ENCODE measurements at places on chromosomes 2 and 18.

- no peak for DNase-seq
Observed at GRCh38 chr2:222424729-222425671, 657 bp downstream of the SGPP2 start.

- DNase-seq = no peak
Observed at GRCh38 chr18:1998121-1998520, 573.2 kb downstream of the METTL4 start.

GRCh38 chr2:1538663-1539062, 125.4 kb downstream of the TPO start:
- no peak for DNase-seq

DNA sequence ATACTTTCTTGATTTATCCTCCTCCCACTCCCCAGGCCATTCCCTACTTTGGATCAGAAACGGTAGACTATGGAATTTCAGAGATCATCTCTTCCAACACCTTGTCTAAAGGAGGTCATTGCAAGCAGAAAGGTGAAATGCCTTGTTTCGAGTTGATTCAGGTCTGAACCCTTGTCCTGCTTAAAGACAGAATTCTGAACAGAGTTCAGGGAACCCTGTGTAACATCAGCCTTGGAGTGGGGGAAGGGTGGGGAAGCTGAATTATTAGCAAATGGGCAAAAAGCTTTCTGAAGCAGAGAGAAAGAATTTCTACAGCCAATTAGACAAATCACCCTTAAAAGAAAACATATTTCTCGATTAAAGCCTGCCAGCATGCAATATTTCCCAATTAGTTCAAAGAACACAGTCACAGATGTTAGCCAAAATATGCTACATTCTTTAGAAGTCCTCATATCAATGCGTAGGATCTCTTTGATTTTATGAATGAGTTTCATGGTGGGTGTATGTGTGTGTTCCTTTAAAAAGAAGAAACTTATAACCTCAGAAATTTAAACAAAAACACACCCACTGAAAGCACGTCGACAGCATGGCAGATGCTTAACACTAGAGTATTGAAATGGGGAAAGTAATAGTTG, 353.1 kb downstream of the RND3 start:
- no peak for DNase-seq

GRCh38 chr2:16649353-16650286, 16.0 kb downstream of the CYRIA start:
- DNase-seq = no peak

- DNase-seq = no peak
Observed at GRCh38 chr2:239751679-239752355, 273.3 kb downstream of the NDUFA10 start.

GRCh38 chr2:49948091-49948490, 793.8 kb upstream of the FSHR start:
- DNase-seq = no peak

- DNase-seq = no peak
Observed at GRCh38 chr18:59835605-59836379, 64.0 kb upstream of the PMAIP1 start.

DNA sequence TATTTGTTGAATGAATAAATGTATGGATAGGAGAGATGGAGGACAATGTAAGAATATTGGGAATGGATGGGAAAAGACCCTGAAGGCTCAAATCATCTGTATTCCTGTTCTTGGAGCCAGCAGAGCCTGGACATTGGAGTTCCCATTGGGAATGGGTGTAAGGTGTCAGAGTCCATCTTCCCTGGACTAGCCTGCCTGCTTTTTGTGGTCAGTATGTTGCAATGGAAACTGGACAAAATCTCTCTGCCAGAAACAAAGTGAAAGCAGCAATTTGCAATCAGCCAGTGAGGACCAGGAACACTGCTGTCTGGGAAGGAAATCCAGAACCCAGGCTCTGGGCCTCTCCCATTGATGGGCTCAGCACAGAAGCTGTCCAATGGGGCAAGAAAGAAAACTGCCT, 83.5 kb upstream of the SKOR2 start:
- no peak for DNase-seq

- no peak for DNase-seq
Observed at GRCh38 chr2:71524476-71524875, 71.1 kb downstream of the DYSF start.

GRCh38 chr18:47251289-47252120, at the start of gene SKOR2:
TSS of gene SKOR2 (minus strand) at chr18:47251660. CDS start at chr18:47249183, 2,477 bp downstream.
- DNase-seq = no peak

GRCh38 chr2:157182834-157183396, 74.6 kb upstream of the GALNT5 start:
- DNase-seq = no peak

- no peak for DNase-seq
Observed at GRCh38 chr18:48713309-48713708, 174.5 kb downstream of the CTIF start.

DNA sequence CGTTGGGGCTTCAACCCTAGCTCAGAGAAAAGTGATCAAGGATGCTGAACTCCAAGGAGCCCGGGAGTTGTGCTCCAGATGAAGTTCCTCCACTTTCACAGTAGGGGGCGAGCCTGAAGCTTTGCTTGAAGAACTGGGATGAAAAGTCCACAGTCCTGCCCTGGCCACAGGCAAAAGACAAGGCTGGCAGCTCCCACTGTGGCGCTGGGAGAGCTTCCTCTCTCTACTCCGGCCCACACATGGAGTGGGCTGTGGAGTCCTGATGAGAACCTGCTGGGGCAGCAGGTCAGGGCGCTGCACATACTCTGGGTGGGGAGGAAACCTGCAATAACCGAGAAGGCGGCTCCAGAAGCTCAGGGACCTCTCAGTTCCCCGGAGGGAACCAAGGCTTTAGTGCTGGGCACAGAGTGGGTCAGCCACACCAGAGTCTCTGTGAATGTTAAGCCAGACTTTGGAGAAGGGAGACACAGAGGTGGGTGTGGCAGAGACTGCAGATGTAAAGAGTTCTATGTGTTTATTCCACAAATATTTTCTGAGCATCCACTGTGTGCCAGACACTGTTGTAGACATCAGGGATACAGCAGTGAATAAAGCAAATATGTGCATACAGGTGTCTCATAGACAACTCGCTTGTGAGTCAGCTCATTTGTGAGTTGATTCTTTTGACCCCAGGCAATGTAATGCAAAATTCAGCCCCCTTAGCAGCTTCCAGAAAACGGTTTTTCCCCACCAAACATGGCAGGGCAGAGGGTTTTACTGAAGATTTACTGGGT, 48.0 kb upstream of the MRPL33 start:
- no peak for DNase-seq

- no peak for DNase-seq
Observed at GRCh38 chr2:74003494-74004211, 18.9 kb downstream of the TET3 start.

GRCh38 chr2:135974036-135974435, 11.4 kb downstream of the DARS1 start:
- DNase-seq = no peak

DNA sequence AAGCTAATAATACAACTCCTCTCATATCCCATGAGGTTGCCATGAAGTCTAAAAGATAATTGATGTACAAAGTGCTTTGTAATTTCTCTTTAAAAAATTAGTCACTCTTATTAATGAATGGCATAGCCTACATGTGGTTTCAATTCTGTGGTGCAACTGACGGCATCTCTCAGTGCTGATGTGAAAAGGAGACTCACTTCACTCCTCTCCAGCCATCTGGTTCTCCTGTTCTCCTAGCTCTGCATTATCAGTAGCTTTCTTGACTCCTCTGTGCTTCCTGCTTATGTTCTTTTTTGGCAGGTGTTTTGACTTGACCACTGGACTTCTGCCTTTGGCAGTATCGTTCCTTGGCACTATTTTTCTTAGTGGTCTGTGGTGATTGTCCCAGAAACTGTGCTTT, 134.9 kb upstream of the ZFP36L2 start:
- DNase-seq = no peak

DNA sequence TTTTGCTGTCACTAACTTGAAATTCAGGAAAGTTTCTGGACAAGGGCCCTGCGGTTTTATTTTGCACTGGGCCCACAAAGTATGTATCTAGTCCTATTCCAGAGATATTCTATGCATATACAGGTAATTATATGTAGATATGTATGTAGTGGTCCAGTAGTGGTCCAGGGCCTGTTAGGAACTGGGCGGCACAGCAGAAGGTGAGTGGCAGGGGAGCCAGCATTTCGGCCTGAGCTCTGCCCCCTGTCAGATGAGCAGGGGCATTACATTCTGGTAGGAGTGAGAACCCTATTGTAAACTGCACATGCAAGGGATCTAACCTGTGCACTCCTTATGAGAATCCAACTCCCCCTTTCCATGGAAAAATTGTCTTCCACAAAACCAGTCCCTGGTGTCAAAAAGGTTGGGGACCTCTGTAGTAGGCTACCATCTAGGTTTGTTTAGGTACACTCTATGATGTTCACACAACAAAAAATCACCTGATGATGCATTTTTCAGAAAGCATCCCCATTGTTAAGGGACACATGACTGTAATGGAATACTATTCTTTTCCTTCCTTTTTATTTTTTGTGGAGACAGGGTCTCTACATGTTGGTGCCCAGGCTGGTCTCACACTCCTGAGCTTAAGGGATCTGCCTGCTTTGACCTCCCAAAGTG, 2.8 kb upstream of the PPP4R3B start:
- no peak for DNase-seq

- DNase-seq = no peak
Observed at GRCh38 chr2:120305937-120306490, 39.9 kb upstream of the INHBB start.

GRCh38 chr2:127570282-127571250, 35.1 kb downstream of the MYO7B start:
- DNase-seq = no peak

DNA sequence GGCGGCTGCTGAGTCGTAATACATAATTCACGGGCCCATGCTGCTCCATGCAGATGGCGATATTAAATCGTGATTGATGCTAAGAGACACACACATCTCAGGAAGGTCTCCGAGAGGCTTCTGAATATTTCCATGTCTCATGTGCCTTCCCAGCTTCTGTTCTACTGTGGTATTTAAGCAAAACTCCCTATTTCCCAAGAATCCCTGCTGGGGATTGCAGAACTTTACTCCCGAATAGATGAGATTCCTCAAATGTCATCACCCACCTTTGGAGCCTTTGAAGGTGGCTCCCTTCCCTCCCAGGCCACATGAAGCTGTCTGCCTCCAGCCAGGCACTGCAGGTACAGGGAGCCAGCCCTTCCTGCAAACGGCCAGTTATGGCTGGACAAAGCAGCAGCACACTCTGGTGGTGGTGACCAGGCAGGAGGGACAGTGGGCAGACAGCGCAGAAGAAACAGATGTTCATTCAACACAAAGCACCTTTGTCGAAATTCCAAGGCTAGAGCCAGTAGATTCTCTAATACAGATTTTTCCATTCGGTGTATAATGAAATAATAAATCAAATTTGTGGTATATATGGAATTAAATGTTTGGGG, 14.1 kb downstream of the NRP2 start:
- no peak for DNase-seq

- DNase-seq = no peak
Observed at GRCh38 chr2:148944536-148944935, 69.5 kb downstream of the KIF5C start.

All from stimulated activated CD4-positive, alpha-beta T cell treated with anti-CD3 and anti-CD28 coated beads, Interleukin-1b, Interleukin-23, amount 100 ng/mL, for 1 hour (primary cell).